Stimulated activated CD4-positive, alpha-beta T cell treated with anti-CD3 and anti-CD28 coated beads, Interleukin-4, amount 100 ng/mL, for 4 hours (primary cell): ENCODE measurements at places on chromosomes 4 and X.

- DNase-seq: no peak
These were observed 64.6 kb upstream of the TRPC5 start for GRCh38 chrX:112147206-112147605.

GRCh38 chrX:74061879-74062278, 242.1 kb upstream of the ZCCHC13 start:
- DNase-seq: no peak

DNA sequence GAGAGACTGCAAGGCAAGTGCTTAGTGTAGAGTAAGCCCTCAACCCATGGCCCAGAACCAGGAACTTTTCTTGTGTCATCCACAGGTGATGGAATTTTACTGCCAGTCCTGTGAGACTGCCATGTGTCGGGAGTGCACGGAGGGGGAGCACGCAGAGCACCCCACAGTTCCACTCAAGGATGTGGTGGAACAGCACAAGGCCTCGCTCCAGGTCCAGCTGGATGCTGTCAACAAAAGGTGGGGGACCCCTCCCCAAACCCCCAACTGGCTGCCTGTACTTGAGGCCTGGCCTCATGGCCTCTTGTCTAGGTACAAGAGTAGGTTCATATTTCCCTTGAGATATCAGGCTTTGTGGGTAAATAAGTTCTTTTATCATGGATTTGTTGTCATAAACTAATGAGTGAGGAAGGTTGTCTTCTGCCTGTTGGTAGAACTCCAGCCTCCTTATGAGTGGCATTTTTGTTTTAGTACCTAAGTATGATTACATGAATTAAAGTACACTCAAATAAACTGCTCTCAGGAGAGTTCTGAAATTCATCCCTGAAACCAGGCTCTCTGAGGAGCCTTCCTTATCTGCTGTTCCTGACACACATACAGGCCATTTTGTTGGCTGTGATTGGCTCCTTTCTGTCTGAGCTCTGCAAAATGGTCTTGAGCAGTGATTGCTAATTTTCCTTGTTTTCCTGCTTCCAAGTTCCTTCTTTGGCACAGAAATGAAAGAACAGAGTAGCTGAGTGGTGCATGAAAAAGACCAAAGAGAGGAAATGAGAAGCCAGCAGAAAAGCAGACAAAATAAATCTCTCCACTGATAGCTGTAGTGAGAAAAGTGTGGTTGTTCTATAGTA, 51.4 kb upstream of the MND1 start:
- DNase-seq: no peak

DNA sequence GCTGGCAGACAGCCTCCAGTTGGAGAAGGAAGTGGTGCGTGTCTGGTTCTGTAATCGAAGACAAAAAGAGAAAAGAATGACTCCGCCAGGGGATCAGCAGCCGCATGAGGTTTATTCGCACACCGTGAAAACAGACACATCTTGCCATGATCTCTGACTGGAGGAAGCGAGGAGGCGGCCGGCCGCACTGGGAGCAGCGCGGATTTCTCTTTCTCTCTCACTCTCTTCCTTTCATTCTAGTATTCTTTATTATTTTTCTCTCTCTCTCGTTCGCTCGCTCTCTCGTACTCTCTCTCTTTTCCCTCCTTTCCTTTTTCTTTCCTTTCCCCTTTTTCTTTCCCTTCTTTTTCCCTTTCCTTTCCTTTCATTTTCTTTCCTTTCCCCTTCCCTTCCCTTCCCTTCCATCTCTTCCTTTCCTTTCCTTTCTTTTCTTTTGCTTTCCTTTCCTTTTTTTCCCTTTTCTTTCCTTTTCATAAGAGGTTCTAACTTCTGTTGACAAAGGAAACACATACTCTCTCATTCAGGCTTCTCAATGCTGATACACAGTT, 1.2 kb downstream of the POU3F4 start:
- DNase-seq: no peak
